ENCODE measurements at places on chromosomes 12 and 14. TPM values are rescaled to one million over a fixed set of nuclear protein-coding genes. Genes with fewer than 3 reads are reported as not detected.

The OR4K1 gene
- polyA plus RNA-seq = not detected

GRCh38 chr12:3891201-3891600, 18.0 kb upstream of the PARP11 start:
- DNase-seq = no peak

GRCh38 chr14:102823546-102823945, 46.3 kb downstream of the TRAF3 start:
- no peak for DNase-seq

GRCh38 chr12:62078020-62078419, 182.2 kb upstream of the USP15 start:
- no peak for DNase-seq

- no peak for DNase-seq
Measured at GRCh38 chr14:58026219-58026618, 125.8 kb downstream of the ARMH4 start.

GRCh38 chr12:91610561-91610960, 427.9 kb upstream of the DCN start:
- DNase-seq = no peak

- no peak for DNase-seq
Measured at GRCh38 chr12:12086973-12087692, 16.4 kb downstream of the BCL2L14 start.

DNA sequence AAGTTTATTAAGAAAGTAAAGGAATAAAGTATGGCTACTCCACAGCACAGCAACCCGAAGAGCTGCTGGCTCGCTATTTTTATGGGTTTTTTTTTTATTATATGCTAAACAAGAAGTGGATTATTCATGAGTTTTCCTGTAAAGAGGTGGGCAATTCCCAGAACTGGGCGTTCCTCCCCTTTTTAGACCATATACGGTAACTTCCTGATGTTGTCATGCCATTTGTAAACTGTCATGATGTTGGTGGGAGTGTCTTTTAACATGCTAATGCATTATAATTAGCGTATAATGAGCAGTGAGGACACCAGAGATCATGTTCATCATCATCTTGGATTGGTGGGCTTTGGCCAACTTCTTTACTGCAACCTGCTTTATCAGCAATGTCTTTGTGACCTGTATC, 372.5 kb downstream of the ZFP36L1 start:
- DNase-seq = no peak

DNA sequence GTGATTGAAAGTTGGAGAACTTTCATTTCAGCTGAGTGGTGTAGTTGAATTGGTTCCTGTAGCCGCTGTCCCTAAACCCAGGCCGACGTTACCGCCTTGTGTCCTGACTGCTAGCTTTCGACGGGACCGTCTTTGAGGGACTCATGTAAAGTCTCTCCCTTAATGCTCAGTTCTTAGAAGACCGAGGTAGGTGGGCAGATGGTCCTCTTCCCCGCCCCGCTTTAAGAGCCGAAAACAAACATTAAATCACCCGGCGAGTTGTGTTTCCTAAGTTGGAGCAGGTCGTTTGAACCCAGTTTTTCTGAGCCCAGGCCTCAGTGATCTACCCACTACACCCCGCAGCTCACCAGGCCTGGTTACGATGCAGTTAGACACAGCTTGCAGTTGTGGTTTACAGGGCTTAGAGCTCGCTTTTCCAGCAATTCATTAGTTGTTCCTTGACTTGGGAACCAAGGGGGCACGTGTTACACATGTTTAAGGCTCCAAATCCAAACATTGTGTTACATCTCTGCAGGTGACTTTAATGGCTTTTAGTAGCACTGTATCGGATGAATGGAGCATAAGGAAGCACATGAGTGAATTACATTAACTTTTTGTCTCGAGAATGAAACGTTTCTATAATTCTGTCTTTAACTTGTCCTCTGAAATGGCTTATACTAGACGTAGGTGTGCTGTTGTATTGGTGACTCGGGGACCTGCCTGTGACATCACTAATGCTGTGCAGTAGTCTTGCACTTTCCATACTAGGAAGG, 790 bp downstream of the NEDD1 start:
- peak; percentile 25 for DNase-seq

- DNase-seq = no peak
Measured at GRCh38 chr12:66624806-66625205, 54.1 kb downstream of the GRIP1 start.
